Midbrain (tissue), 1 donor: ENCODE measurements at places on chromosomes 6 and 20.

- DNase-seq = no peak
These were observed at the start of gene OR2H2 for GRCh38 chr6:29584821-29585220. TSS of gene OR2H2 (plus strand) at chr6:29585121. CDS start at chr6:29587945, 2,824 bp downstream.

DNA sequence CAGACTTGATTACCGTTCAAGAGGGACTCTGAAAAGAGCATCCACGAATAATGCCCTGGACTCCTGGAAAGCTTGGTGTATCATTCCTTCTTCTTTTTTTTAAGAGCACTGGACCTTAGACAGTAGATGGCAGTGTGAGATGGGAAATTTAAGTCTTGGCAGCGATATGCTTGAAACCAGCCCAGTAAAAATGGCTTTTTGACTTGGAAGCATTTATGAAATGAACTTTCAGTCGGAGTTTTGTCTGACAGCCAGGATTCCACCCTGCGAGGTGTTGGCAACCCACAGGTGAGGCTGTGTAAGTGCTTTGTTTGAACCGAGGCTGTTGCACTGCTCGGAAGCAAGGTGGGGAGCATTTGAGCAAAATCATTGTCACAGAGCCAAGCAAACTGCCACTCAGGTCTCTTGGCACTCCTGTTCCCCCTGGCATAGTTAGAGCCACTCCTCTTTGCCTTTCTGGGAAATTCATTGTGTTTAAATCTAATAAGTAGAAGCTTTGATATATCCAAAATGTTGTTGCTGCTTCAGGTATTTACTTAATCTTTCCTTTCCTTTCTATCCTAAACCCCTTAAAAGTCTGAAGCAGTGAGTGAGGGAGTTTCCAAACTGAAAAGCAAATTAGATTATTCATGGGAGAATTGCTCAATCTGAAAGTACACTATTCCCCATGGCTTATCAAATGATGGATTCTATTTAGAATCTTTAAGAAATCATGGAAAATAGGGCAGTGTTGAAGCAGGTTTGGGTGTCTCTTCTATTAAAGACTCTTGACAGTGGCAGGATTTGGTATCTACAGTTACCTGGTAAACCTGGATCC, 272.8 kb upstream of the SLC35B3 start:
- DNase-seq = peak; percentile 5

- DNase-seq = peak; percentile 31
These were observed 34.2 kb downstream of the TUBB2B start for GRCh38 chr6:3193102-3193849.

- no peak for DNase-seq
These were observed 43.5 kb downstream of the GOPC start for GRCh38 chr6:117558818-117559217.

- no peak for DNase-seq
These were observed 564.0 kb downstream of the CD109 start for GRCh38 chr6:74259981-74260380.

- DNase-seq = no peak
These were observed 11.3 kb downstream of the TFAP2B start for GRCh38 chr6:50829898-50830444.

GRCh38 chr20:19715986-19716385, 42.1 kb upstream of the RIN2 start:
- no peak for DNase-seq

GRCh38 chr6:112466373-112467151, 119.4 kb downstream of the RFPL4B start:
- no peak for DNase-seq

DNA sequence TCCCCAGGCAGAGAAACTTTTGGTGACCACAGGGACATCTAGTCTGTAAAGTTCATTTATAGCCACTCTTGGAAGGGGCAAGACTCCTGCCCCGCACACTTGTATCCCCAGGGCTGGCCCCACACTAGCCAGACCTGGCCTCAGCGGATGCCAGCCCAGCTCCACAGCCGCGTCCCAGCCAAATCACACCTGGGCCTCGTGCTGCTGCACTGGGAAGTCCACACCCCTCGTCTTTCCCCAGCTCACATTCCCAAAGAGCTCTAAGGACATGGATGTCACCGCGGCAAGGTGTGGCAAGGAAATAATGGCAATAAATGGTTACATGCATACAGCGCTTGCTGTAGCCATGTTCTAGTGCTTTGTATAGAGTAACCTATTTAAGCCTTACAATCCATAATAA, 8.6 kb downstream of the IP6K3 start:
- no peak for DNase-seq

GRCh38 chr6:19470333-19470732, 366.8 kb upstream of the ID4 start:
- no peak for DNase-seq

GRCh38 chr6:12582421-12583110, 134.0 kb upstream of the PHACTR1 start:
- no peak for DNase-seq

DNA sequence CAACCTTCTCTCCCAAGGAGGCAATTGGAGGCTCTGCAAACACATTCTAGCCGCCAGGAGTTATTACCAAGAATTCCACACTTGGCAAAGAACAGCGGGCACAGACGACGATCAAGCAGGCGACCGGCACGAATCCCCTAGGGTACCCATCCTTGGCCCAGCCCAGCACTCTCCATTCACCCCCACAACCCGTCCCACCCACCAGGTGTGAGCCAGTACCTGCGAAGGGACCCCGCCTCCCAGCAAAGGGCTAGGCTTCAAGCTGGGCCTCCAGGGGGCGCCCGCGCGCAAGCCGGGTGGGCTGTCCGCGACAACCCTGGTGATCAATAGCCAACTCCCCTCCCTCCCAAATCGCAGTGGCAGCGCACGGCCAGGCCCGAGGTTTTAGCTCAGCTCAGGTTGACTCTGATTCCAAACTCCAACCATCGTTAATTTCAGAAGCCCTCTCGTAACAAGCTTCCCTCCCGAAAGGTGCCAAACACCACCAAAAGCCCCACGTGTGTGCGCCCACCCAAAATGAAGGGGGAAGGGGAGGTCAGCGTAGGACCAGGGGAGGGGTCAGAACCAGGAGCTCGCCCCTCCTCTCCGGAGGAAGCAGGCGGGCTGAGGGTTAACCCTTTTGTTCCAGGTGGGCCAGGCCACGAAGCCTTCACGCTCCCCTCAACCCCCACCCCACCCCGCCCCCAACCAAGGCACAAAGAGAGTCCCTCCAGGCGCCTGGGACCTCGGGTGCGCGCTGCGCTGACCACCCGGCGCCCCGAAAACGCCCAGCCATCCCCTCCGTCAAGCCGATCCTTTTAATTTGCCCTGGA, 2.1 kb downstream of the SALL4 start:
- DNase-seq = peak; percentile 18
